Activated T-helper 1 cell treated with Interleukin-2 at 50 U/mL for 16 hours (primary cell): ENCODE measurements at places on chromosomes 4 and X.

- DNase-seq = no peak
Measured at GRCh38 chr4:143405075-143405730, 68.5 kb downstream of the GAB1 start.

DNA sequence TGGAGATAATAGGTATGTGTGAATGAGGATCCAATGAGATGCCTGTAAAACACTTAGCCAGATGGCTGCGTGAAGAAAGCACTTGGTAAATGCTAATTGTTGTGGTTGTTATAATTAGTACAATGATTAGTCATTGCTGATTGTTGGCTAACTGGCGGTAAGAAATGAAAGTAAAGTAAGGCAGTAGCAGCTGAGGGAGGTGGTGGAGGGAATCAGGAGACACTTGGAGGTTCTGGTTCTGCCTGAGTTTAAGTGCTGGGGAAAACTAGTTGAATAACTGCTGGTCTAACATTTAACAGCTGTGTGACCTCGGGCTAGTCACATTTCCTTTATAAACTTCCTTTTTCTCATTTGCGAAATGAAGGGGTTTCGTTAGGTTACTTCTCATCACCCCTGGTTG lies 30.9 kb downstream of the CD38 start:
- no peak for DNase-seq

DNA sequence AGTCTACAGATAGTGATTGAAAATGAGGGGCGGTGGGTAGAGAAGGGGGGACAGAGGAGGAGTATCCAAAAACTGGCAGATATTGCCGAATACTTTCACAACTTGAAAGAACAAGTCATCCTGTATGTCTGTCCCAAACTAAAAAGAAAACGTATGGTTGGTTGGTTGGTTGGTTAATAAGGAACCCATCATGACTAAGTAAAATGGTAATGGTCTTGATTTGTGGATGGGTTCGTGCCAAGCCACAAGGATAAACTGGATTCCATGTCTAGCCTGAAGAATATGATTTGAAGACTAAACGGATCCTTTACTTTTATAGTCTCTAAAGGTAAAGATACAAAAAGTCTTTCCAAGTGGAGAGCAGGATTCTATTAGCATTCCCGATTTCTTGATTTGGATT lies 208.4 kb downstream of the DCLK2 start:
- DNase-seq = no peak

- DNase-seq = no peak
Measured at GRCh38 chrX:6225911-6226595, 2.6 kb downstream of the NLGN4X start.

DNA sequence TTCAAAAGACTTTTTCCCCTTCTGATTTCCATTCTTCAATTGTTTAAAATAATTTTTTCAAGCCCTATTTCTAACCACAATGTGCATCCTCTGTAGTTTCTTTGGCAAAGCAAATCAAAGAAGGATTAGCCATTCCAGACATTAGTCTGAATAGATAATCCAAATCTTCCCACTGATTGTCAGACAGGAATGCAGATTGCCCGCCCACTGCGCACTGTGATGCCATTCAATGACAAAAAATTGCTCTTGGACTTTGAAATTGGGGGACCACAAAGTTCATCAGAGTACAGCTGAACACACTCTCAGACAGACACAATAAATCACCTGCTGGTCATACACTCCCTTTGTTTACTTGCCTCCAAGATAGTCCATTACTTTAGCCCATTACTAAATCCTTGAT lies 216.5 kb upstream of the DKK2 start:
- DNase-seq = no peak

GRCh38 chrX:3806630-3807029 lies 93.2 kb upstream of the PRKX start:
- DNase-seq = no peak

- DNase-seq = no peak
Measured at GRCh38 chr4:24625091-24625490, 40.7 kb upstream of the DHX15 start.
